ENCODE measurements at places on chromosomes 7 and 10. TPM values are rescaled to one million over a fixed set of nuclear protein-coding genes. Genes with fewer than 3 reads are reported as not detected.

- no peak overlapping the region for H3K27ac ChIP-seq
- H3K36me3 ChIP-seq: peaks cover 3% of the 10 kb centered on the region
- H3K27me3 ChIP-seq: no peaks in the 10 kb centered on the region
- no peaks in the 10 kb centered on the region for H3K4me1 ChIP-seq
Measured at GRCh38 chr10:79932841-79933379, 16.0 kb downstream of the SFTPD start.

- no peaks in the 10 kb centered on the region for H3K4me1 ChIP-seq
- H3K27ac ChIP-seq: no peak overlapping the region
- no peaks in the 10 kb centered on the region for H3K27me3 ChIP-seq
- no peak overlapping the region for H3K4me3 ChIP-seq
- DNase-seq: no peak
- no peaks in the 10 kb centered on the region for H3K36me3 ChIP-seq
Measured at GRCh38 chr7:72062666-72063065, 349.5 kb downstream of the CALN1 start.

DNA sequence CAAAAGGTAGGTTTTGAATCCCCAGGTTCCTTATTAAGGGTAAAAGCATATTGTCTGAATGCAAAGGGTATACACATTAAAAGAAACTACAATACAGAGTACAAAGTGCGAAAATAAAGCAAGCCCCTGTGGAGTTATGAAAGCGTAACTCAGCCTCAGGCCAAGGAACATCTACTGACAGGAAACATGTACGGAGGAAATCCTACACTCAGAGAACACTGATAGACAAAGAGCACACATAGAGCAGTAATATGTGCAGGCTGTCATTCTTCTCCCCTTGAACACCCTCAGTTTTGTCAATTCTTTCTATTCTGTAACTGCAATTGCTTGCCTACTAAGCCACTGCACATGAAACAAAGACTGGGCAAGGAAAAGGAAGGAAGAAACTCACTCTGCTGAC, 150.2 kb downstream of the DGKB start:
- no peak for DNase-seq
- no peaks in the 10 kb centered on the region for H3K36me3 ChIP-seq
- no peak overlapping the region for H3K27ac ChIP-seq
- H3K4me3 ChIP-seq: no peak overlapping the region
- no peaks in the 10 kb centered on the region for H3K27me3 ChIP-seq

GRCh38 chr10:122252805-122253204, 18.3 kb upstream of the BTBD16 start:
- H3K27ac ChIP-seq: no peak overlapping the region
- no peaks in the 10 kb centered on the region for H3K27me3 ChIP-seq
- H3K4me1 ChIP-seq: no peaks in the 10 kb centered on the region

- no peak overlapping the region for H3K27ac ChIP-seq
- no peaks in the 10 kb centered on the region for H3K27me3 ChIP-seq
- no peaks in the 10 kb centered on the region for H3K36me3 ChIP-seq
- peaks cover 15% of the 10 kb centered on the region for H3K4me1 ChIP-seq
Measured at GRCh38 chr10:73628405-73628804, 12.9 kb downstream of the MYOZ1 start.

GRCh38 chr7:30764030-30764975, 6.9 kb upstream of the MINDY4 start:
- peak overlapping the region; percentile 53 for H3K27ac ChIP-seq
- H3K27me3 ChIP-seq: no peaks in the 10 kb centered on the region
- DNase-seq: no peak
- no peaks in the 10 kb centered on the region for H3K36me3 ChIP-seq
- H3K4me3 ChIP-seq: no peak overlapping the region

- H3K27ac ChIP-seq: no peak overlapping the region
- H3K36me3 ChIP-seq: no peaks in the 10 kb centered on the region
- no peaks in the 10 kb centered on the region for H3K27me3 ChIP-seq
- no peaks in the 10 kb centered on the region for H3K4me1 ChIP-seq
Measured at GRCh38 chr7:91316426-91316825, 52.2 kb downstream of the FZD1 start.

DNA sequence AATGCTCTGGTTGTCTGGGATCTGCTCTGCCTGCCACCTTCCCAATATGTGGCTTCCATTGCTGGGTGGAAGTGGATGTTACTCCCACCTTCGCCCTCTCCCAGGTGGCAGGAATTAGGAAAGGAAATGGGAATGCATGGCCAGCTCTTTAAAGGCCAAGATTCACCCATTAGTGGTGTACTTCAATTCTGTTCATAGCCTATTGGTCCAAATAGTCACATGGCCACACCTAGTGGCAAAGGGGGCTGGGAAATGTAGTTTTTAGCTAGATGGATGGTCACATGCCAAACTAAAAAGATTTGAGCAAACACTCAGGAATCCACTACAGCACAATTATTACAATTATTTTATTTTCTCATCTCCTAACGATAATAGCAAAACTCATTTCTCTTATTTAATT, 135.1 kb downstream of the NPY start:
- no peaks in the 10 kb centered on the region for H3K36me3 ChIP-seq
- H3K4me1 ChIP-seq: no peaks in the 10 kb centered on the region
- no peak for DNase-seq
- H3K4me3 ChIP-seq: no peak overlapping the region
- H3K27ac ChIP-seq: no peak overlapping the region
- no peaks in the 10 kb centered on the region for H3K27me3 ChIP-seq

- no peak overlapping the region for H3K4me3 ChIP-seq
- H3K4me1 ChIP-seq: peaks cover 35% of the 10 kb centered on the region
- H3K36me3 ChIP-seq: no peaks in the 10 kb centered on the region
- H3K27ac ChIP-seq: no peak overlapping the region
- DNase-seq: peak; percentile 77
Measured at GRCh38 chr10:76303682-76304316, 872.4 kb downstream of the LRMDA start.

DNA sequence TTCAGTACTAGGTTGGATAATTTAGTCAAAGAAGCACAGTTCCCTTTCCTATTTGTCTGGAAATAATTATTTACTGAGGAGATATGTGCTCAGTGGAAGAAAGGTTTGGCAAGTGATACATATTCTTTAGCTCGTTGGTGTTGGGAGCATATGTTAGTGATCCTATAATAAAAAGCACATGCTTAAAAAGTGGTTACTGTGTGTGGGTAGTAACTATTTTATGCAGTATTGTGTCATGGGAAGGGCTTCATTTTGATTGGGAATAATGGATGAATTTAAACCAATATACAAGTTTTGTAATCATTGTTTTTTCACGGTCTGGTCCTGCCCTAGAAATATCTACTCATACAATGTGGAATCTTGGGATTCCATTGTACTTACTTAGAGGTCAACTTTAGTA, 188.7 kb upstream of the PPP1R3A start:
- H3K4me3 ChIP-seq: no peak overlapping the region
- no peaks in the 10 kb centered on the region for H3K27me3 ChIP-seq
- no peaks in the 10 kb centered on the region for H3K4me1 ChIP-seq
- H3K36me3 ChIP-seq: no peaks in the 10 kb centered on the region

GRCh38 chr10:44379907-44380306, 5.0 kb downstream of the CXCL12 start:
- H3K27me3 ChIP-seq: peaks cover 26% of the 10 kb centered on the region
- H3K4me3 ChIP-seq: no peak overlapping the region
- H3K4me1 ChIP-seq: no peaks in the 10 kb centered on the region
- DNase-seq: no peak

- H3K4me3 ChIP-seq: no peak overlapping the region
- no peaks in the 10 kb centered on the region for H3K27me3 ChIP-seq
- no peak overlapping the region for H3K27ac ChIP-seq
- DNase-seq: no peak
- peaks cover 12% of the 10 kb centered on the region for H3K4me1 ChIP-seq
Measured at GRCh38 chr7:67045496-67045995, 48.9 kb downstream of the TYW1 start.

DNA sequence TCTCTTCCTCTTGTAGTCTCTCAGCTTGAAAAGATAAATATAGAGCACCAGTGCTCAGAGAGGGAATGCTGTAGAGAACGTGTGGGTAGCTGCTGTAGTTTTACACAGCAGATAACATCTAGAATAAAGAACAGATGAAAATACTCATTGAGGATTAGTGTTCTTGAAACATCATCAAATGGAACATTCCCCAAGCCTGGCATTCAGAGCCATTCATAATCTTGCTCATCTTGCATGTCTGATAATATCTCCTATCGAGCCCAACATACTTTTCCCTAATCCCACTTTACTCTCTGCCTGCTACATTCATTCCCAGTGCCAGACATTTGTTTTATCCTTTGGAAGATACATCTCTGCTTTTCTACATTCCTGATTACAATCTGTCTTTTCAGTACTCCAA, 35.2 kb downstream of the MCU start:
- H3K27ac ChIP-seq: no peak overlapping the region
- no peak overlapping the region for H3K4me3 ChIP-seq
- no peaks in the 10 kb centered on the region for H3K4me1 ChIP-seq
- no peaks in the 10 kb centered on the region for H3K27me3 ChIP-seq

DNA sequence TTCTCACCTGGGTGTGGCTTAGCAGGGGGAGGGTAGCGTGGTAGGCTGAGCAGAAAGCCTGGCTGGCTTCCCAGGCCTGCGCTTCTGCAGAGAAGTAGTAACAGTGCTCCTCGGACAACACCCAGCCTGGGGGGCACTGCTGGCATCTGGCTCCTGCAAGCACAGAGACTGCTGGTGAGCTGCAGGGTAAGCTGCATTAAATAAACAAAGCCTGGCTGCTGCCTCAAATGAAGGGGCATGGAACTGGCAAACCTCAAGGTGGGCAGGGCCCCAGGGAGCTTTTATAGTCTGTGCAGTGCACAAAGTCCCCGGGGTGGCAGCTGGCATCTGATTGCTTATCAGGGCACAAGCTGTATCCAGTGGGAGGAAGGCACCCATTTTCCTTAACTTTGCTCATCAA, 3.9 kb downstream of the KLRG2 start:
- peaks cover 17% of the 10 kb centered on the region for H3K4me1 ChIP-seq
- H3K27me3 ChIP-seq: peaks cover 32% of the 10 kb centered on the region
- DNase-seq: no peak
- H3K4me3 ChIP-seq: no peak overlapping the region
- H3K27ac ChIP-seq: no peak overlapping the region

- H3K4me1 ChIP-seq: no peaks in the 10 kb centered on the region
- H3K4me3 ChIP-seq: no peak overlapping the region
- no peaks in the 10 kb centered on the region for H3K27me3 ChIP-seq
- H3K36me3 ChIP-seq: peaks cover 12% of the 10 kb centered on the region
Measured at GRCh38 chr10:95663496-95663895, 7.0 kb upstream of the ALDH18A1 start.

- H3K4me3 ChIP-seq: no peak overlapping the region
- H3K4me1 ChIP-seq: no peaks in the 10 kb centered on the region
- H3K27ac ChIP-seq: no peak overlapping the region
- no peaks in the 10 kb centered on the region for H3K36me3 ChIP-seq
- no peaks in the 10 kb centered on the region for H3K27me3 ChIP-seq
Measured at GRCh38 chr10:78703593-78703992, 365.2 kb upstream of the ZMIZ1 start.

GRCh38 chr10:62618054-62618453, 186.5 kb upstream of the ADO start:
- no peak for DNase-seq
- no peaks in the 10 kb centered on the region for H3K36me3 ChIP-seq
- peaks cover 29% of the 10 kb centered on the region for H3K4me1 ChIP-seq
- H3K4me3 ChIP-seq: no peak overlapping the region

DNA sequence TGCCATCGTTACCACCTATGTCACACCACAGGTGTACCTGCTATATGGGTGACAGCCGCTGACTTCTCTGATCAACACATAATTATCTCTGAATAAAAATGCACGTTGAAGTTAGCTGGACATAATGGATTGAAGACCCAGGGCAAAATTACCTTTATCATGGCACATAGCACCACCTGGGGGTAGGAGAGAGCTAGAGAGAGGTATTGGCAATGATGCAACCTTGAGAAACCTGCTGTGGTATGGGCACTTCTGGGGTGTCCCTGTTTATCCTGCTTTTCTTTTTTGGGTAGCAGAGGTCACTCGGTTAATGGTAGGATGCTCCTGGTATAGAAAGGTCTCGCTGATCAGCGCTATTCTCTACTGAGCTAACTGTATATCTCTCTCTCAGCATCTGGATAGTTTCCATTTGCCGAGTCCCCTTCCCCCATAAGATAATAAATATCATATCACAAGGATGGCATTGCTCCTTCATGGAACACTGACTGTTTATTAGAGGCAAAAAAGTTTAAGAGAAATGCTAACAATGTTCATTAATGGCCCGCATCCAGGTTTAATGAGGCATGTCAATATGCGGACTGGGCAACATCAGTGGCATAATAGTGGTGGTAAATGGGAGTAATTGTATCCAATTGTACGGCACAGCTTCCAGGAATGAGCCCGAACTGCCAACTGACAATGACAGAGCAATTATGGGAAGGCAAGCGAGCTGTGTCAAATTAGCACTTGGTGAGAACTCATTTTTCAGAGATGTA, 323.1 kb downstream of the TFEC start:
- H3K27ac ChIP-seq: no peak overlapping the region
- H3K4me1 ChIP-seq: no peaks in the 10 kb centered on the region
- no peaks in the 10 kb centered on the region for H3K27me3 ChIP-seq
- no peak for DNase-seq

- no peaks in the 10 kb centered on the region for H3K4me1 ChIP-seq
- H3K27me3 ChIP-seq: peaks cover 5% of the 10 kb centered on the region
- no peak overlapping the region for H3K4me3 ChIP-seq
- peak; percentile 39 for DNase-seq
Measured at GRCh38 chr7:44280993-44281721, 44.2 kb downstream of the CAMK2B start.

DNA sequence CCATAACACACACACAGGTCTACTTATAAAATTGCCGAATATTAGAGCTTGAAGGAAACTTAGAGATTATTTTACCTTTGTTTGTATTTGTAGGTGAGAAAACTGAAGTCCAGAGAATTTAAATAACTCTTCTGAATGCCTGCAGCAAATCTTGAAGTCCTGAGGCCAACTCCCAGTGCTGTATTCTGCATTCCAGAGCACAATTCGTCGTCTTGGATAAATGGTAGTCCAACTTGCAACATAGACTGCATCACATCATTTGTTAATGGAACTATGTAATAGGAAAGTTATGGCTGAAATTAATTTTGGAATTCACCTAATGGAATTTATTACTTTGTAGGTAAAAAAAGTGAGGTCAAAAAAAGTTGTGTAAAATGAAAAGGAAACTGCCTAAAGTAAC, 37.3 kb upstream of the SEMA3D start:
- H3K27ac ChIP-seq: no peak overlapping the region
- H3K27me3 ChIP-seq: no peaks in the 10 kb centered on the region
- DNase-seq: no peak
- H3K4me1 ChIP-seq: no peaks in the 10 kb centered on the region
- no peaks in the 10 kb centered on the region for H3K36me3 ChIP-seq

Gene PARP12
- 122 TPM for total RNA-seq

Gene WEE2
- not detected for total RNA-seq

Gene SORCS1
- total RNA-seq: 0.15 TPM

Gene THAP5
- 26.6 TPM for total RNA-seq

Gene GRID1
- total RNA-seq: 2.5 TPM

Gene SLC25A13
- total RNA-seq: 24.8 TPM

Gene NCF1
- 50.8 TPM for total RNA-seq

Gene HKDC1
- 5.9 TPM for total RNA-seq

Gene ZNF679
- total RNA-seq: not detected

Gene NRP1
- total RNA-seq: 127 TPM

Gene LUC7L2
- total RNA-seq: 74.6 TPM

Gene CFAP46
- total RNA-seq: 9.0 TPM

Gene C10orf105
- total RNA-seq: 0.32 TPM

Gene AKR1D1
- total RNA-seq: not detected

Gene SPOCK2
- total RNA-seq: 108 TPM

Gene DNAAF5
- total RNA-seq: 22.4 TPM
